ENCODE measurements at places on chromosomes 5 and 9.

- DNase-seq, result no peak
Observed at GRCh38 chr5:14457476-14457875, 124.1 kb upstream of the OTULINL start.

GRCh38 chr5:132467287-132467984, 23.1 kb downstream of the IRF1 start:
- no peak for DNase-seq

DNA sequence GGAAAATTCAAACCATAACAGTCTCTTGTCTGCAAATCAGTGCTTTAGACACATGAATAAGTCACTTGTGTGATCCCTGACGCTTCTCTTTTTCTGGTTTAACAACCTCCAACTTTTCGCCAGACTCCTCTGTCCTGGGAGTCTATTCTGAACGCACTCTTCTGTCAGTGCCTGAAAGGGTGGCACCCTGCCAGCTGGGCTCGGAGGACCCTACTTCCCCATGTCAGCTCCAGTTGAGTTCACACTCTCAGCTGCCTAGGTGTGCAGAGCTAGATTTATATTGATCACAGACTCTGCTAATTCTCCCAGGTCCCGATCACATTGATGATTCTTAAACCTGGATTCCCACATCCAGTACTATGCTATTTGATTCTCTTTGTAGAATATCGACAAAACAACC, 649.1 kb downstream of the BNC2 start:
- DNase-seq, result no peak

GRCh38 chr5:38751103-38751502, 94.7 kb upstream of the OSMR start:
- DNase-seq, result no peak

DNA sequence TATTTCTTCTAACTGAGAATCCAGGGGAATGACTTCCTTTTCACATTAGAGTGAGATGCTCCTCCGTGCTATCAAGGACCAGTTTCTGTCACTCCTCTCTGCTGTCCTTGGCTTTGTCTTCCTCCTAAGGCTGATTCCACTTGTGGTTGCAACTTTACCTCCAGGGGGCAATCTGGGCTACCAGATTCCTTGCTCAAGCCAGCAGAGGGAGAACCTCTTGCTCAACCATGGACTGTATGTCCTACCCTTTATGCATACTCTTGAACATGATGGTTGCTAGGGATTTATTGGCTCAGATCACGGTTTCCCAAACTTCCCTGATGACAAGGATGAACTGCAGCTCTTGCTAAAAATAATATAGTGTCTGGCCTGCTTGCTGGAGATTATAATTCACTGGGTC, 24.0 kb downstream of the NNT start:
- DNase-seq, result no peak

- no peak for DNase-seq
Observed at GRCh38 chr9:19488721-19489120, 79.9 kb downstream of the ACER2 start.

DNA sequence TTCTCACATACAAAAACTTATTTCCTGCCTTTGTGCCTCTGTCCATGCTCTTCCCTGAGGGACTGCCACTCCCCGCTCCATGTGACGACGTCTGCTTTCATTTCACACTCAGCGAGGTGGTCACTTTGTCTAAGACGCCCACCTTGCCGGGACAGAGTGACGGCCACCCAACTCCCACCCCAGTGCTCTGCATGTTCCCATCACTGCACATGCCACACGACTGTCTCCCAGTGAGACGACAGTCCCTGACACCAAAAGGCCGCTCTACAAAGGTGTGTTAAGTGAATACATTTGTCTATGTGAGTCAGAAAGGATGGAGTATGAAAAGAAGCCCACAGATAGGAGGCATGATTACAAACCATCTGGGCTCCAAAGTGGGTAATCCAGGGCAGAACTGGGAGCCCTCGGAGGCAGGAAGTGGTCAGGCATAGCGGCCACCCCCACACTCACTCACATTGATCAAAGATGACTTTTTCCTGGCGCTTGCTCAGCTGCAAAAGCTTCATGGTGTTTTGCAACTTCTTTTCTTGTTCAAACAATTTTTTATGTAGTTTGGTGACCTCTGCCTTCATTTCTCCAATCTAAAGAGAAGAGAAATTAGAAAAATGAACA, 185.8 kb downstream of the CDK5RAP2 start:
- DNase-seq, result peak; percentile 38

- no peak for DNase-seq
Observed at GRCh38 chr9:112020680-112021596, 124.3 kb downstream of the UGCG start.

- no peak for DNase-seq
Observed at GRCh38 chr9:23962101-23962500, 136.1 kb upstream of the ELAVL2 start.

DNA sequence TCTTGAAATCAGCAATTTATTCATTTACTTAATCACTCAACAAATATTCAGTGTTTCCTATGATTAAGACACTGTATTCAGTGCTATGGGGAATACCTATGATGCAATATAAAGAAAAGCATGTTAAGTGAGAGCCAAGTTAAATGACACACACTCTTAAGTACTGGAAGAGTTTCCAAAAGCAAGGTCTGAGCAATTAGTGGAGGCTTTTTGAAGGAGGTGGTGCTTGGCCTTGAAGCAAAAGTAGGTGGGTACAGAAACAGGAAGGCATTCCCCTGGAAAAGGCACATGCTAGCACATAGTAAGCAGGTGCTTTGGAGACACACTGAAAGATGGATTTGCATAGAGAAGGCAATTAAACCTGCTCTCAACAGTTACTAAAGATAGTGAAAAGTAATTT, 4.0 kb downstream of the TSLP start:
- no peak for DNase-seq

DNA sequence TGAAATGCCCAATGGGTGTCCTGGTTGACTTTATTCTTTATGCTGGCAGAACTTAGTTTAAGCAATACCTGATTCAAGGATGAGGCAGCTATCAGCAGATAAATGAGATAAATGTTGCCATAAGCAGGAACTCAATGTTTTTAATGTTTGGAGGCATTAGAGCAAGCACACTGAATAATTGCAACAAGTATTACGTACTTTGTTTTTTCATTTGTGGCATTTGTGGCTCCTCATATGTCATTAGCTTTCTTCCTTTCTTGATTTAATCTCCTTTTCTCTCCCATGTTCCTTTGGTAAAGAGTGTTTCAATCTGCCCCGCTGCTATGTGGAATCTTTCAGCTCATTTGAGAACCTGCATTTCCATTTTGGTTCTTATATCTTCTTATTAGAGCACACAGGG, 6.4 kb upstream of the NR3C1 start:
- DNase-seq, result no peak

All from stimulated activated CD4-positive, alpha-beta T cell treated with anti-CD3 and anti-CD28 coated beads, Interleukin-12 subunit alpha, Interleukin-12 subunit beta, amount 100 ng/mL, for 48 hours (primary cell).